Muscle of leg (tissue), 16 donors: ENCODE measurements at places on chromosomes 3 and 15. TPM values are rescaled to one million over a fixed set of nuclear protein-coding genes. Genes with fewer than 3 reads are reported as not detected.

The CCR4 gene
- polyA plus RNA-seq: not detected

The IL20RB gene
- 1.5 TPM for polyA plus RNA-seq

The TTC14 gene
- 42.6 TPM for polyA plus RNA-seq

The CCR9 gene
- not detected for polyA plus RNA-seq

The LRRIQ4 gene
- polyA plus RNA-seq: not detected

The C3orf85 gene
- polyA plus RNA-seq: not detected

The NR1I2 gene
- polyA plus RNA-seq: 0.33 TPM

The CCR2 gene
- polyA plus RNA-seq: 0.71 TPM

The EPHA6 gene
- polyA plus RNA-seq: 0.13 TPM

The A4GNT gene
- polyA plus RNA-seq: not detected

The CYP8B1 gene
- polyA plus RNA-seq: not detected

The RETNLB gene
- not detected for polyA plus RNA-seq

The TMC3 gene
- not detected for polyA plus RNA-seq

The PIGZ gene
- 0.78 TPM for polyA plus RNA-seq

The CGNL1 gene
- polyA plus RNA-seq: 12.9 TPM

The PYGO1 gene
- polyA plus RNA-seq: 9.1 TPM

DNA sequence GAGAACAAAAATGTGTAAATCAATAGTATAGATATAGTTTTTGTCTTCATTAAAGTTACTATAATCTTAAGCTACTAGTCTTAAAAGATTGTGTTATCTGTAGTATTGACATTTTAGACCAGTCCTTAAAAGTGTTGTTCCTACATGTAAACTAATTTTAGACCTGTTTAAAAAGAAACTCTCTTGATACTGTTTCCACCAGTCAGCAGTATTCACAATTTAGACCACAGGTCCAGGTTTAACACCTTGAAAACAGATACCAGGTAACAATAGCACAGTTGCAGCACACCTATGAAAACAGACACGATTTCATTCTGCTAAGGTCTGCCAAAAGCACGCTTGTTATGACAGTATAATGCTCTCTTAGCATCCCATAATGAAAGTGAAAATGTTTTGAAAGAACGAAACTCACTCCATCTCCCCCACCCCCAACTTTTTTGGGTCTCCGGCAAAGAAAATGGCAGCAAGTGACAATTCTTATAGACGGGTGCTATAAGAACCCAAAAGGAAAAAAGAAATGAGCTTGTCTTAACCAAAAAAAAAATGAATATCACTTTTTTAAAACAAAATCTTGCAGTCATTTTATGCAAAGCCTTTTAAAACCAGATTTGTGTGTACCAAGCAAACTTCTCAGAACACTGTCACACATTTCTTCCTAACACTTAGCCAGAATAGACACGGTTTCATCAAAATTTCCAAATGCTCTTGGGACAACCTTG, 1.6 kb downstream of the EIF4E3 start:
- DNase-seq: no peak
- peaks cover 11% of the 10 kb centered on the region for H3K27me3 ChIP-seq
- H3K27ac ChIP-seq: no peak overlapping the region
- no peaks in the 10 kb centered on the region for H3K36me3 ChIP-seq

DNA sequence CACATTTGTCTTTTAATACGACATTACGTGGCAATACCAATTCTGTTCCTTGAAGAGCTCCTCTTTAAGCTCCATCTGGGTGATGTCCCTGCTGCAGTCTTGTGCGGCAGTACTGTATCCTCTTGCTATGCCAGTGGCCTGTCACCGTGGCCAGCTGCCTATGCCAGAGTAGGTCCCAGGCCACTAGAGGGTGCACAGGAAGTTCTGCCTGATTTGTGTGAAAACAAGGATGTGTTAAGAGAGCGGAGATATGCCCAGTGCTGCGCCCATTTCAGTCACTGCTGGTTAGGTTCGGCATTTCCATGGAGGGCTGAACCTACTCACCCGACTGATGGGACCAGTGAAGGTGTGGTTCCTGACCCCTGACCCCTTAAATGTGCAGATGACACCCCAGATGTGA, 25.2 kb downstream of the NIPA1 start:
- H3K27me3 ChIP-seq: no peaks in the 10 kb centered on the region
- DNase-seq: no peak
- no peaks in the 10 kb centered on the region for H3K4me1 ChIP-seq
- H3K4me3 ChIP-seq: no peak overlapping the region
- no peak overlapping the region for H3K27ac ChIP-seq
- peaks cover 6% of the 10 kb centered on the region for H3K36me3 ChIP-seq

- no peaks in the 10 kb centered on the region for H3K36me3 ChIP-seq
- no peaks in the 10 kb centered on the region for H3K27me3 ChIP-seq
- no peak overlapping the region for H3K4me3 ChIP-seq
- DNase-seq: no peak
Observed at GRCh38 chr15:68618394-68618793, 39.6 kb downstream of the CORO2B start.

DNA sequence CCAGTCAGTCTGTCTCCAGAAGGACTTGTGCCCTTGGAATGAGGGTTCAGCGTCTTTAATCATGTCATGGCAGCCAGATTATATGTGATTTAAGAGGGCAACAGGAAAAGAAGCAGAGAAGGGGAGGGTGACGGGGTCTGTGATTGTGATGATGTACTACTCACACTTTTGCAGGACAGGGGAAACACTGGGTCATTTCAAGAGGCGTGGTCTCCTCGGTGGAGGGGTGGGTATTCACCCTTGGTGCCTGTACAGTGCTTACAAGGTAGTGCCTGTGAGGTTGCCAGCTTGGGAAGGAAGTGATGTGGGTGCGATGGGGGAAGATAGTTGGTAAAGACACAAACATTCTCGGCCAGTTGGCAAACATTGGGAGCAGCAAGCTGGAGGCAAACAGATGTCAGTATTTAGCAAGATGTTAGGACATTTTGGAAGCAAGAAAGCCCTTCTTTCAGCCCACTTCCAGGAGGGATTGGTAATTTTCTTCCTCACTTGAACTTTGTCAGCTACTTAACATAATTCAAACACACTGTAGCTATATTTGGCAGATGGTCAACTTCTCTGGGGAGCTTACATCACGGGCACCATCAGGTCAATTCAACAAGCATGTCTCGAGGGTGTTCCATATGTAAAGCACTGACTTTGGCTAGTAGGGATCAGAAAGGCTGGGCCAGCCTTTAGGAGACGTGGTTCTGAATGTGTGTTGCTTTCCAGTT, 71.4 kb upstream of the ROPN1 start:
- peak; percentile 39 for DNase-seq
- H3K36me3 ChIP-seq: no peaks in the 10 kb centered on the region
- H3K4me1 ChIP-seq: peaks cover 7% of the 10 kb centered on the region
- no peaks in the 10 kb centered on the region for H3K27me3 ChIP-seq

- no peaks in the 10 kb centered on the region for H3K4me1 ChIP-seq
- no peak overlapping the region for H3K4me3 ChIP-seq
- no peak for DNase-seq
- no peaks in the 10 kb centered on the region for H3K27me3 ChIP-seq
- H3K27ac ChIP-seq: no peak overlapping the region
- peaks cover 20% of the 10 kb centered on the region for H3K36me3 ChIP-seq
Observed at GRCh38 chr3:10090179-10090578, 17.9 kb downstream of the FANCD2OS start.

GRCh38 chr3:19543212-19543841, 390.7 kb downstream of the EFHB start:
- no peak for DNase-seq
- H3K4me1 ChIP-seq: no peaks in the 10 kb centered on the region
- H3K36me3 ChIP-seq: no peaks in the 10 kb centered on the region
- H3K27me3 ChIP-seq: no peaks in the 10 kb centered on the region
- no peak overlapping the region for H3K27ac ChIP-seq

- H3K4me1 ChIP-seq: no peaks in the 10 kb centered on the region
- no peak for DNase-seq
- H3K27ac ChIP-seq: no peak overlapping the region
- H3K4me3 ChIP-seq: no peak overlapping the region
- H3K27me3 ChIP-seq: no peaks in the 10 kb centered on the region
Observed at GRCh38 chr3:159632851-159633250, 355.8 kb upstream of the IL12A start.

- no peak overlapping the region for H3K4me3 ChIP-seq
- no peak for DNase-seq
- H3K27ac ChIP-seq: no peak overlapping the region
- no peaks in the 10 kb centered on the region for H3K27me3 ChIP-seq
- no peaks in the 10 kb centered on the region for H3K4me1 ChIP-seq
Observed at GRCh38 chr3:166405896-166406295, 568.7 kb upstream of the BCHE start.

DNA sequence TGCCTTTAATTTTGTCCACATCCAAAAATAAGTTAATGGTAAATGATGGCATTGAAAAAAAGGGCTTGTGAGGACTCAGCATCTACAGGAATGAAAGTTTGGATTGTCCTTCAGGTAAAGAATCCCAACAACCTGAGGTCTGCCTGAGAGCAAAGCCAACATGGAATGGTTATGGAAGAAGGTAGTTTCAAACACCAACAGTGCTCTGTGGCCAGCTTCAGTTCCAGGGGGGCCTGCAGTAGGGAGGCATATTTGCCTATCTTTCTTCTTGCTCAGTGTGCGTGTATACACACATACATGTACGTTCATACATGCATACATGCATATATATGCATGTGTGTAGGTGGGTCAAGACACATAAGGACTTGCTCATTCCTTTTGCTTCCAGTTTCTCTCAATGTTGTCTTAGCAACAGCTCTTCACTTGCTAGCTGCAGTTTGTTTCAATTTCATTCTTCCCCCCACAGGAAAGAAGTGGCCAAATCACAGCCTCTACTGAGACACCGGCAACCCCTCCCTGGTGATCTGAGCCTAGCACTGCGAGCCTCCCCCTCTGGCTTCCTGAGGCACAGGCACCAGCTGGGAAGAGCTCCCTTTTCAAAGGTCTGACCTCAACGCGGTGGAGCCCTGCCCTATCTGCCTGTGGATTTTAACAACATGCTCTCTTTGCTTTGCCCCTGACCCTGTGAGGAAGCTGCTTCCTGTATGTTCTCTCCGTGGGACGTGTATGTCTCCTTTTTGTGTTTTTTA, 146.2 kb downstream of the KLF13 start:
- H3K4me3 ChIP-seq: no peak overlapping the region
- no peaks in the 10 kb centered on the region for H3K36me3 ChIP-seq
- peak; percentile 58 for DNase-seq

DNA sequence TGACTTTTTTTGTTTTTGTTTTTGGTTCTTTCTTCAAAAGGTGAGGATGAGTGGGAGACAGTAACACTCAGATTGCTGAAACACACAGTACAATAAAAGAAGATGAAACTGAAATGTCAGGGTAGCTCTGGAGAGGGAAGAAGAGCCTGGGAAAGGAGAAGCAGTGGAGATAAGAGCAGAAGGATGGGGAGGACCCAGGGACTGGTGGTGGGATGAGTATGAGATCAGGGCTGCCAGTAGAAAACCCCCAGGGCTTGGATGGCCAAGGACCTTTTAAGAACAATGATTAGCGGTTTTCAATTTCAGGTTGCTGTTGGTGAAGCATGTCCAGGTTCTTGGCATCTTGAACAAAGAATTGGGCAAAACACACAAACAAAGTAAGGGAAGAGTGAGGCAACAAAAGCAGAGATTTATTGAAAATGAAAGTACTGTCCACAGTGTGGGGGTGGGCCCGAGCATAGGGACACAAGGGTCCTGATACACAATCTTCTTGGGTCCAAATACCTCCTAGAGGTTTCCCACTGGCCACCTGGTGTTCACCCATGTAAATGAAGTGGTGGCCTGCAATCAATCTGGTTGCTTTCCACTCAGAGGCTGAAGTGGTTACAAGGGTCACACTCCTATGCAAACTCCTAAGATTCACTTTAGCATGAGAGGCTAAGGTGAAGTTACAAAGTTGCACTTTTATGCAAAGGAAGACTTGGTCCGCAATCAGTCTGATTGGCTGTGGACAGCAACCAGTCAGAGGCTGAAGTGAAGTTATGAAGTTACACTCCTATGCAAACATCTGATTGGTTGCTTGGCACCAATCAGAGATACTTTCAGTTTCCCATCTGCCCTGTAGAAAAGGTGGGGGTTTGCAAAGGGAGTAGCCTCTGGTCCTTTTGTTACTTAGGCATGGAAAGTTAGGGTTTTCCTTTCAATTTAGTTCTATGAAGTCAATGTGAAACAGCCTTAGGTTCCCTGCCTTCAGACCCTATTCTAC, 26.1 kb upstream of the MFSD1 start:
- no peak overlapping the region for H3K27ac ChIP-seq
- no peak for DNase-seq
- H3K27me3 ChIP-seq: no peaks in the 10 kb centered on the region
- H3K36me3 ChIP-seq: no peaks in the 10 kb centered on the region

DNA sequence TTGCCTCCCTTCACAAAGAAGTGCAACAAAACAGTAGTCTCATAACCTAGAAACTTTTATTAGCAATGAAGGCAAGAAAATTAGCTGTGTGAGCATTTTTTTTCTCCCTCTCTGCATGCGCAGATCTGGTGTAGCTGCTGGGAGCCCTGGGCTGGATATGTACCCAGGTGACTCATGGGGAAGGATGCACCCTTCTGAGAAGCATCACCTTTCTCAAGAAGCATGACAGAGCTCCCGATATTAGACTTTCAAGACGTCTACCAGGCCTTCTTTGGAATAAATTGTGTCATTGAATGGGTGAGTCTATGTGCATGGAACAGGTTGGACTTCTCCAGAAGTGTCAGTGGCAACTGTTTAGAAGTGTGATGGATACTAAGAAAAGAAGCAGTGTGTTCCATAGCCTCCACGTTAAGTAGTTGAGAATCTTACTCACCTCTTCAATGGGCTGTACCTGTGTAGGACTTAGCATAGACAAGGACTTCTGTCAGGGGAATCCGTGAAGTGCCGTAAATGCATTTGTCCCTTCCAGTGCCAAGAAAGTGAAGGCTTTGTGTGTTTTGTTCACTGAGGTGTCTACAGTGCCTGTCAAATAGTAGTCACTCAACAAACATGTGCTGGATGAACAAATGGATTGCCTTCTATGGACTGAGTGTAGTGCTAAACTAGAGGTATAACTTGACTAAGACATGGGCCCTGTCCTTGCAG, 47.7 kb upstream of the RASGRP1 start:
- H3K4me3 ChIP-seq: no peak overlapping the region
- H3K4me1 ChIP-seq: no peaks in the 10 kb centered on the region
- no peaks in the 10 kb centered on the region for H3K36me3 ChIP-seq

DNA sequence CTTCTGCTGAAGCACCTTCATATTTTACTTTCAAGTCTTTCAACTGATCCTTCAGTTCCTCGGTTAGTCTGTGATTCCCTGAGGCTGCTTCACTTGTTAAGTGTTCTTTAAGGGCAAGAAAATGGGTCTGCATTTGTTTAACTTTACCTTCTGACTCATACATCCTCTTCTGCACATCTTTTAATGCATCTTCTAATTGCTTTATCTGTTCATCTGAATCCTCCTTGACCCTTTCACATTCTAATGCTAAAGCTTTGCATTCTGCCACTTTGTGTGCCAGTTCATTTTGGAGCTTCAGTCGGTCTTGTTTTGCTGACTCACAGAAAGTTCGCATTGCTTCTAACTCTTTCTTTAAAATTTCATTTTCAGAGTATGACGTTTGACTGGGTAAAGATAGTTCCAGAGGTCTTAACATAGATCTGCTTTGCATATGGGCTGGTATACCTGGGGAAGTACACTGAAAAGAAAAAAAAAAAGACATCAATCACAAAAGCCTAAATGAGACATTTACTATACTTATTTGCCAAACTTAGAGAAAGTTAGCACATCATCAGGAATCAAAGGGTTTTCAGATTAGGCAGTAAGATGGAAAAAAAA, 94.3 kb downstream of the UACA start:
- H3K4me3 ChIP-seq: no peak overlapping the region
- no peaks in the 10 kb centered on the region for H3K27me3 ChIP-seq
- DNase-seq: no peak
- no peak overlapping the region for H3K27ac ChIP-seq
- H3K36me3 ChIP-seq: peaks cover 27% of the 10 kb centered on the region
- H3K4me1 ChIP-seq: no peaks in the 10 kb centered on the region

GRCh38 chr15:41148065-41148464, 32.0 kb upstream of the INO80 start:
- H3K27ac ChIP-seq: no peak overlapping the region
- H3K4me1 ChIP-seq: no peaks in the 10 kb centered on the region
- DNase-seq: no peak
- H3K4me3 ChIP-seq: no peak overlapping the region
- H3K27me3 ChIP-seq: no peaks in the 10 kb centered on the region
